ENCODE measurements at places on chromosomes 12 and 14.
A peak's percentile ranks its signal among the peaks of the same experiment; 100 is the strongest.

DNA sequence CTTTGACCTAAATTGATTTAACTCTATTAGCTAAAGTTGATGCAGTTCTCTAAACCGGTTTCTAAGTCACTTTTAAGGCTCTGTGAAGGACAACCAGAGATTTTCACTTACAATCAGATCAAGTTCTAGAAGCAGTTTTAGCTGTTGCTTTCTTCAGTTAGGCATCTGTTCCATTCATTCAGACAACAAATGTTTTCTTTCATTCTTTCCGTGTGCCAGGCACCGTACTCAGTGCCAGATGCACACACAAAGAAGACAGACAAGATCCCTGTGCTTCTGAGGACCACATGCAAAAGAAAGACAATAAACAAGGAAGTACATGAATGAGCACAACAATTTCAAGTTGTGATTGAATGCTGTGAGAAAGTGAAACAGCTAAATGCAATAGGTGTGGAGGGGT is 11.1 kb upstream of the EGLN3 start:
- no peak for DNase-seq

DNA sequence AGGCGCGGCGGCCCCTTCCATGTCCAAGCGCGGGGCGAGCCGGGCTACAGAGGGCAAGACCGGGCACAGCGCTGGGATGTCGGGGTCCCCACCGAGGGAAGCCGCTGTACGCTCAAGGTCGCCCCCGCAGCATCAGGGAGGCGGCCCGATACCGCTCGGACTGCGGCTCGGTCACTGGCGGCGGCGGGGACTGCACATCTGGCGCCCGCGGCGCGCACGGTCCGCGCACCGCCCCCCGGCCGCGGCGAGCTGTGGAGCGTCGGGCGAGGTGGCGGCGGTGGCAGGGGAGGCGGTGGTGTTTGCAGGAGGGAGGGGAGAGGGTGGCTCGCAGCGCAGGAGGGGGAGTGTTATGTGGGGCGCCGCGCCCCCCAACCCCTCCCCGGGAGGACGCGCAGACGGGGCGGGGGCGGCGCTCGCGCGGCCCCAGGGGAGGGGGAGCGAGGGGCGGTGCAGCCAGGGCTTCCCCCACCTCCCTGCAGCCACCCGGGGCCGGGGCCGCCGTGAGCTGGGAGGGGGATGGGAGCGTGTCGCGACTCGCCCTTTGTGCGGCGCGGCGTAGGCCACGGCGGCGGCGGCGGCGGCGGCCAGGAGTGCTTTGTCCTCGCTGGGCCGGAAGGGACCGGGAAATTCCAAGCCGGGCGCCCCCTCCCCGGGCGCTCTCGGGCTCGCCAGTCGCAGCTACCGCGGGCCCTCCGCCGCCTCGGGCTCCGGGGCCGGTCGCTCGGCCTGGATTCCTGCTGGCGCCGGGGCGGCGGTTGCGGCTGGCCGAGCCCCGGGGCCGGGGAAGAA is at the start of gene NUAK1:
TSS of gene NUAK1 (minus strand) at position 322 of the 789 bp plus-strand sequence. CDS start at position 21, 301 bp downstream.
- DNase-seq: peak; percentile 20

DNA sequence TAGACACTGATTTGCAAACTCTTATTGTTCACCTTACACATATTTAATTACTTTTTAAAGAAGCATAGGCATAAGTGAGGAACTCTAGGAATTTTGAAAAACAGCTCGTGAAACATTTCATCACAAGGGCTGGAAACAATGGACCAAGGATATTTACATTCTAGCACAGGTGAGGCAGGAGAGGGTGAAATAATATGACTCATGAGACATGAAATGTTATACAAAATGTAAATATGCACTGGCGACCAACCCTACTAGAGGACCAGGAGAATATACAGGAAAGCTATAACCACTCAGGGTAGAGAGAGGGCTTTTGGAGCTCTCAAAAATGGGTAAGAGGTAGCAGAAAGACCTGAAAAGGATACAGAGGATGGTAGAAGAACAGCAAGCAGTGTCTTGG is 115.3 kb downstream of the PTGER2 start:
- DNase-seq: no peak

DNA sequence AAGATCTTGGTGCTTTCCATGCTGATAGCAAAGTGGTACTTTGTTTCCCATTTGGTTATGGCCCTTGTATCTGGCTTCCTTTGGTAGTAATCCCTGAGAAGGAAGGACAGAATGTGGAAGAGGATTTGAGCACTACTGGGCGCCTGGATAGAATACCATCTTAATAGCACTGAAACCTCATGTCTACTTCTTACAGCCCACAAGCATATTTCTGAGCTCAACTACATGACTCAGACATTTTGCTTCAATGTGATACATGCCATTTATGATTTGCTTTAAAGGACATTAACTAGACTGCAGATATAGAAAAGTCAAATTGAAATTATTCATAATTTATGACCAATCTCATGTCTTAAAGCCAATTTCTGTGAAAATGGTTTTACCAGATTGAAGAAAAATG is 80.4 kb downstream of the LIN7A start:
- DNase-seq: no peak

DNA sequence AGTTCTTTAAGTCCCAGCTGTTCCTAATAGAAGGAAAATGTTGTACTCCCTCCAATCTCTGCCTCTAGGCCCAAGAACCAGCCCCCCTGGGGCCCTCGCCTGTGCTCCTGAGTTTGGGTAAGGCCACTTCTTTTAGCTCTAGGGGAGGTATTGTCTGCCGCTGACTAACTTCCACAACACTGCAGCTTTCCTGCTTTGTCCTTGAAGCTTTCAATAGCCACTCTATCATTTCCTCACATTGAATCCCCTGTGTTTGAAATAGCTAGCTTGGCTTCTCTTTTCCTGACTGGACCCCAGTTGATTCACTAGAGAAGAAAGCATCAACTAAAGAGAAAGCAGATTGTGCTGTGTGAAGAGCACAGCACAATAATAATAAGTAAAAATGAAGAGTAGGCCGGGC is 28.8 kb downstream of the KRT80 start:
- DNase-seq: no peak

- no peak for DNase-seq
Measured at GRCh38 chr14:100589760-100590469, 2.7 kb upstream of the BEGAIN start.

- no peak for DNase-seq
Measured at GRCh38 chr12:98998697-98999299, 353.7 kb downstream of the APAF1 start.

DNA sequence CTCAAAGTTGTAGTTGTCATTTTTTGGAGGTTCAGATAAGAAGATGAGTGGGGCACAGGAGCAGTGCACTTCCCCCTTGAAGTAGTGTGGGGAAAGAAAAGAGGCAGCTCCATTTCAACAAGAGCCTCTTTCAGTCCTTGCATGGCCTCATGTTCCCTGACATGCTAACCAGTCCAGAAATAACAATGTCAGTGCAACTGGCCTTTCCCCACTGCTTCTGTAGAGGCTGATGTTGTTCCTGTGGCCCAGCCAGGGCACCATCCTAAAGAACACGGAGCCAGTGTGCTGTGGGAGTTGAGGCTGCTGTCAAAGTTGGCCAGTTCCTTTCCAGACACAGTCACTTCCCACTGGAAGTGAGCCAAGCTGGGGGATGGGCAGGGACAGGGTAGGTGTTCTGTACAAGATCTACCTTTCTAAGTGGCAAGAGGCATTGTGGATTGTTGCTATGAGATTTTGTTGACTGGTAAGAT is 77.7 kb upstream of the SLC38A2 start:
- no peak for DNase-seq

- DNase-seq: peak; percentile 48
Measured at GRCh38 chr12:53223389-53224060, 8.5 kb downstream of the RARG start.

GRCh38 chr12:22459838-22460490 is 84.4 kb downstream of the C2CD5 start:
- DNase-seq: no peak

GRCh38 chr12:113066813-113067400 is 10.4 kb downstream of the DTX1 start:
- DNase-seq: no peak

DNA sequence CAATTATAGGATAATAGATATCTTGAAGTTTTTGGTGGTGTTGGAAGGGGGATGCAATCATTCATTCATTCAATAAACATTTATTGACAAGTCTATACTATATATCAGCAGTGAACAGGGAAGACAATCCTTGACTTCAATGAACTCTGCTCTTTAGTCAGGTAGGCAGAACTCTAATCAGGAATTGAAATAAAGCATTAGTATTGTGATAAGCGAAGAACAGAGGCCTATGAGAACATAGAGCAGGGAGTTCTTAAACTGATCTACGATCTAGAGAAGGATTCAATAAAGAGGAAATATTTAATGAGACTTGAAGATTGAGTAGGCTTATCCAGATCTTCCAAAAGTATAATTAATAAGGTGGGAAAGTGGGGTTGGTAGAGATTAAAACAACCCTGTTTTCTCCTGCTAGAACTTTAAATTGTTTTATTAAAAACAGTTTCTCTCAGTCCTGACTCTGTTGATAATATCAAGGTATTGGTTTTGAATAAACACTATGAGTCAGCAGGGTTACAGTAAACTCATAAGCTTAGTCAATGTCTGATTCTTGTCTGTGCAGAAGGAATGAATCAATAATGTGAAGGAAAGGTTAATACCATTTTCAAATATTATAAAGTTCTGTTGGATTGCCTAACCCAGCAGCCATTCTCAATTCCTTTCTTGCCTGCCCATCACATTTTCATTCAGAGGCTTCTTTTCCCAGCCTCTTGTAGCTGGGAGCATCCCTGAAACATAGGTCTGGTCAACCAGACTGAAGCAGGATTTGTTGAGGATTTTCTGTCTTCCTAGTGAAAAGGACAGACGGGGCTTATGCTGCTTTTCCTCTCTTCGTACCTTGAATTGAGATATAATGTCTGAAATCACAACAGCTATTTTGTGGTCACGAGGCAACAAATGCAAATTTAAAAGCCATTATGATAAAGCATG is 38.9 kb upstream of the KTN1 start:
- no peak for DNase-seq

GRCh38 chr14:49483268-49483667 is 102.9 kb downstream of the RPS29 start:
- DNase-seq: no peak

DNA sequence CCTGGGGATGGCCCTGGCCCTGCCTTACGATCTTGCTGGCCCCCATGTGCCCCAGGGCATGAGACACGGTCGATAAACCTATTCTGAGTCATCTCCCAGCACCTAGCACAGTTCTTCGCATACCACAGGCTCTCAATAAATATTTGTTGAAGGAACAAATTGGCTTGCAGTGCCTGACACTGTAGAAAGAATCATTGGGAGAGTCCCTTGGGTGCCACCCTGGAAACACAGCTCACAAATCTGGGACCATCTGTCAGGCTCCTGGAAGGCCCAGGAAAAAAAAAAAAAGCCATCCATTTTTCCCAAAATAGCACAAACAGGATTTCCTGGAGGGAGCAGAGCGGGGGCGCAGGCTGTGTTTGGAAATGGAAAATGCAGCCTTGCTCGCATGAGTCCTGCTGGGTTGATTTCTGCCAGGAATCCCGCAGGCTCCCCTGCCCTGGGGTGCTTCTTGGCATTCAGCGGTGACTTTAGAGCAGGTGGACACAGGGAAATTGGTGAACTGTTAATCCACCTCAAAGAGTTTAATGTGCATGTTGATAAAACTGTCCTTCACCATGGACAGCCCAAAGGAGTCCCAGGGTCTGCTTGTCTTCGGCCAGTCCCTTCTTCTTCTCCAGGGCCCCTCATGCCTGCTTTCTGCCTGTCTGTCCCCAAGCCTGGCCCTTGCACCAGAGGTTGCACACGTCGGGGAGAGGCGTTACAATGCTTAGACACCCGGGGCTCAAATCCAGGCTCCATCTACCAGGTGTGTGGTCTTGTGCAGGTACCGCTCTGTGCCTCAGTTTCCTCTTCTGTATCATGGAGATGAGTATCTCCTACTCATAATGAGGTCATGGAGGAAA is 106.1 kb upstream of the RFLNA start:
- DNase-seq: no peak

- DNase-seq: no peak
Measured at GRCh38 chr14:58027904-58028303, 124.1 kb downstream of the ARMH4 start.

DNA sequence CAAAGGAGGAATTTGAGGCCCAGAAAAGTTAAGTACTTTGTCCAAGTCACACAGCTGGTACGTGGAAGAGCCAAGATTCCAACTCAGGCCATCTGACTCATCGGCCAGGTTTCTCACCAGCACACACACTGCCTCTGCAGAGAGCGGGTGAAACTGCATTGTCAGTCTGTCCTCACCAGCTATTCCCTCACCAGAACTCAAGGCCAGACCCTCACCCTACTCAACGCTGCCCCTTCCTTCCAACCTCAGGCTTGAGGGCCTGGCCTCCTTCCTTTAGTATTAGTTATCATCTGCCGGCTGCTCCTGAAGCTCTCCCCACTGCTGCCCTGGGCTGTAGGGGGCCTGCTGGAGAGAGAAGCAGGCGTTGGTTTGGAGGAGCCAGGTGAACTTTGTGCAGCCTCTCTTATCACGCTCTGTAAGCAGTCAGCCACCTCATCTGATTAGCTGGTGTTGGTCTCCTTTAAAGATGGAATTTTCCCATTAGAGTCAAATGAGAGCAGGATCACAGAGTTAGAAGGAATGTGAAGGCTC is 16.6 kb upstream of the PLEK2 start:
- DNase-seq: no peak

- DNase-seq: no peak
Measured at GRCh38 chr12:28034271-28034670, 61.7 kb upstream of the PTHLH start.

DNA sequence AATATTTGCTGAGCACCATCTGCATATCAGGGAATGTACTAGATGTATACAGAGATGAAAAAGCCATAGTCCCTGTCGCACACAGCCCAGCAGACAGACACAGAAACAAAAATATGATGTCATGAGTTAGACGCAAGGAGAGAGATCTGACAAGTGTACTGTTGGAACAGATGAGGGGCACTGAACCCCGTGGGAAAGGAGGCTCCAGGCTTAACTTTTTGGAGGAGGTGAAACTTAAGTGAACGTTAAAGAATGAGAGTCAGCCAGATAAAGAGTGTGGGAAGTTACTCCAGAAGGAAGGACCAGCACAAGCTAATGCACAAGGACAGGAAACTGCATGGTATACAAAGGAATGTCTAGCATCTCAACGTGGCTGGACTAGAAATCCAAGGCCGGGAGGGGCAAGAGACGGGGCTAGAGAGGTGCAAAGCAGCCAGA is 2.5 kb upstream of the ACTN1 start:
- DNase-seq: no peak

DNA sequence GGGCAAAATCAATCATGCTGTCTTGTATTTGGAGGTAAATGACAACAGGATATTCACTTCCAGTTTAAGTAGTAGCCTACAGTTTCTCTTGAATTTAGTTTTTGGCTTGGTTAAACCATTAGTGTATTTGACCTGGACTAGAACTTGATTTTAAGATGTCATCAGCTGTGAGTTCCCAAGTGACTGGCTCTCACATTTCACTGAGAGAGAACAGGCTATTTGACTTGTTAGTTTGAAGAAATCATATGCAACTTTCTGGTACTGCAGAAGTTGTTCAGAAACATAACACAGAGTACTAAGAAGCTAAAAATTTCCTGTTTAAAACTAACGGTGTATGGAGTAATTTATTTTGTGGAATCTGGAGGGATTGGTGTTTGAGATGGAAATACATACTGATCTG is 22.3 kb downstream of the MNAT1 start:
- no peak for DNase-seq

- no peak for DNase-seq
Measured at GRCh38 chr12:71216725-71217579, 59.2 kb upstream of the TSPAN8 start.
